Cerebellar nuclear complex (tissue), 1 donor: ENCODE measurements at places on chromosomes 6 and 20.

DNA sequence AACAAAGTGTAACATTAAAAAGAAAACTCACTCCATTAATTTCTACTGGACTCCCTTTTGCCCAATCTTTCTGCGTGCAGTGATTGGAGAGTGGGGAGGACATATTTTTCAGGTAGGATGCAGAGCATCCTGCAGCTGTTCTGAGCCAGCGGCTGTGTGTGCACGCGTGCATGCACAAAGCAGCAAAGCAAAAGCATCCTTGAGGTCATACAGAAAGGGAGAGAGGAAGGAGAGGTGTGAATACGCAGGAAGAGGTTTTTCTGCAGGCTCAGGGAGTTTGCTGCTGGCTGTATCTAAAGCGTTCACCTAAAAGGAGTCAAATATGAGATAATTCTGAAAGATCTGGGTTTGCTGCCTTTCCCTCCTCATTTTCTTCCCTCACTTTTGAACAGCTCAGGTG lies 108.4 kb downstream of the HUS1B start:
- no peak for DNase-seq

GRCh38 chr20:29497261-29497671 lies 1760.2 kb upstream of the DEFB115 start:
- no peak for DNase-seq

- no peak for DNase-seq
These were observed 715.6 kb upstream of the NRSN1 start for GRCh38 chr6:23410439-23410838.

- DNase-seq = no peak
These were observed 150.8 kb upstream of the FLRT3 start for GRCh38 chr20:14488212-14488611.
